ENCODE measurements at places on chromosomes 4 and X.

GRCh38 chrX:152898442-152898841, 575 bp downstream of the ZNF185 start:
- no peak for DNase-seq

- no peak for DNase-seq
These were observed 42.0 kb downstream of the CBLL2 start for GRCh38 chrX:22314692-22315091.

- no peak for DNase-seq
These were observed 46.5 kb downstream of the ADGRG2 start for GRCh38 chrX:19075754-19076153.

DNA sequence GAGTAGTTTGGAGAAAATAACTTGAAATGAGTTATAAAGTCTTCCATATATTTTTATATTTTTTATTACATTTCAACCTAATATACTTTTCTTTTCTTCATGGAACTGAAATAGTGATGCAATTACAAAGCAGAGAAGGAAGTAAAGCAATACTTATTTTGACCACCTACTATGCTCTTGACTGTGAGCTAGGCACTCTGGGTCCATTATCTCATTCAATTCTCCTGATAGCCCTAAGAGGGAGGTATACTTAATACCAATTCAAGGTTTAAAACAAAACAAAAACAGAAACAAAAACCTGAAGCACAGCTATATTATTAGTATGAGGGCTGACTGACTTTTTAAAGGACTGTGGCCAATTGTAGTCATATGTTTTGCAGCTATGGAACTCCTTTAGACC, 193.5 kb downstream of the MAD2L1 start:
- no peak for DNase-seq

- DNase-seq: no peak
These were observed 55.8 kb downstream of the WWC2 start for GRCh38 chr4:183154701-183155391.

DNA sequence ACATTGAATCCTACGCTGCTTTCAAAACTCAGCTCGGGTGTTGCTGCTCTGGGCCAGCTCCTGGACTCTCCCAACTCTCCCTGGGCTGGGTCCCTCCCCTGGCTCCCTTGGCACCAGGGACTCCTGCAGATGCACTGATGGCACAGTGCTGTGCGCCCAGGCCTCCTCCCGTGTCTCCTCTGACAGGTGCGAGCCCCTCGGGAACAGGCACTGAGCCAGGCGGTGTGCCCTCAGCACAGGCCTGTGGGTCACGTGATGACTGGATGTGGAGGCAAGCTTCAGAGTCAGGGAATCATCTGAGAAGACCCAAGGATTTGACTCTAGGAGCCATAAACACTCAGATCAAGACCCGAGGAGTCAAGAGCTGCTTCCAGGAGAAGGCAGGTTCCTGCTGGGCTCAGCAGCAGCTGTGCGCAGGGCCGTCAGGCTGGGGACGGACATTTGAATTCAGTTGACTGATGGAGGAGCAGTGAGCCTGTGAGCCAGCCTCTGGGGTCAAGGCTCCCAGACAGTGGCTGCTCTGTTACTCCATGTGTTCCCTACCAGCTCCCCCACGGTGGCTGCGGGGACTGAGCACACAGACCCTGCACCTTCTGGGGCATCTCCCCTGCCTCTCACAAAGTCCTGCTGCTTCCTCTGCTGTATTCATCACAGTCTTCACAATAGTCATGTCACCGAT, 33.0 kb downstream of the NAT8L start:
- DNase-seq: no peak

GRCh38 chr4:45954276-45954675, 169.6 kb downstream of the GABRG1 start:
- no peak for DNase-seq

DNA sequence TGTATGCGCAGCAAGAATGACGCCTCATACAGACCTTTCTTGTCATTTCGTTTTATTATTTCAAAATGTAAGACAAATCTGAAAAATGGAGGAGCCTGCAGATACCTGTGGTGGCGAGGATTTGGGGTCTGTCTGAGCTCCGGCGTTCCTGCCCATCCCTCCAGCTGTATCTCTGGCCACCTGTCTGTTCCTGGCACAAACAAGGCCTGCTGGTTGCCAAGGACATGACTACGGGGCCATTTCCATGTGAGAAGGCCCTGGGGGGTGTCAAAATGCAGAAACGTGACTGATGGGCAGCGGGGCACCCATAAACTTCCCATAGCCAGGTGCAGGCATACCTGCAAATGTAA, 591 bp upstream of the TSPAN7 start:
- no peak for DNase-seq
